ENCODE measurements at places on chromosomes 7 and 10.

DNA sequence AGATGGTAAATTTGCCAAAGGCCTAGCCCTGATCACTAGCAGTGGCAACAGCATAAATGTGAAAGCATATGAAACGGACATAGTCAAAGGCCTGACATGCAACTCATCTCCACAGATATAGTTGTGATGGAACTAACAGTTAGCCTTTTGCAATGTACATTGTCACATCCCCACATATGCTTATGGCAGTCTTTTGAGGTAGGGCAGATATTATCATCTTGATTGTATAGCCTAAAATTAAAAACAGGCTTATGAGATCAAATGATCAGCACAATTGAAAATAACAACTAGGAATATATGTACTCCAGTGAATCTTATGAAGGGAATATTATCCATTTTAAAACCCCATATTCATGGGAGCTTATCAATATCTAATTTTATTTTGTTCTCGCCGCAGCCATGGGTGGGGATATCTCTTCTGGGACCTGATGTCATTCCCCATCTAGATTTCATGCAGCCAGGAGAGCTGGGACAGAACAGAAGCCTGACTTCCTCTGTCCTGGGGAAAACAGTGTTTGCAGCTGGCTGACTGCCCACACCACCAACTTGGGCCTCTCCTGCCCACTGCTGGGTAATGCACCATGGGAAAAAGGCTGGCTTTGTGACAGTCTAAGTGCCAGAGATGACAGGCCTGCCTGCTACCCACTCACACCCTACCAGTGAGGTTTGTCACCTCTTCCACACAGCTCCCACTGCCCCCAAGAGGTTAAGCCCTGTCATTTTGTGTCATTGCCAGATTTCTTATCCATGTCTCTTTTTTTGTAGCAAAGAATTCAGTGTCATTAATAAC is 180.2 kb upstream of the FZD1 start:
- DNase-seq = no peak

DNA sequence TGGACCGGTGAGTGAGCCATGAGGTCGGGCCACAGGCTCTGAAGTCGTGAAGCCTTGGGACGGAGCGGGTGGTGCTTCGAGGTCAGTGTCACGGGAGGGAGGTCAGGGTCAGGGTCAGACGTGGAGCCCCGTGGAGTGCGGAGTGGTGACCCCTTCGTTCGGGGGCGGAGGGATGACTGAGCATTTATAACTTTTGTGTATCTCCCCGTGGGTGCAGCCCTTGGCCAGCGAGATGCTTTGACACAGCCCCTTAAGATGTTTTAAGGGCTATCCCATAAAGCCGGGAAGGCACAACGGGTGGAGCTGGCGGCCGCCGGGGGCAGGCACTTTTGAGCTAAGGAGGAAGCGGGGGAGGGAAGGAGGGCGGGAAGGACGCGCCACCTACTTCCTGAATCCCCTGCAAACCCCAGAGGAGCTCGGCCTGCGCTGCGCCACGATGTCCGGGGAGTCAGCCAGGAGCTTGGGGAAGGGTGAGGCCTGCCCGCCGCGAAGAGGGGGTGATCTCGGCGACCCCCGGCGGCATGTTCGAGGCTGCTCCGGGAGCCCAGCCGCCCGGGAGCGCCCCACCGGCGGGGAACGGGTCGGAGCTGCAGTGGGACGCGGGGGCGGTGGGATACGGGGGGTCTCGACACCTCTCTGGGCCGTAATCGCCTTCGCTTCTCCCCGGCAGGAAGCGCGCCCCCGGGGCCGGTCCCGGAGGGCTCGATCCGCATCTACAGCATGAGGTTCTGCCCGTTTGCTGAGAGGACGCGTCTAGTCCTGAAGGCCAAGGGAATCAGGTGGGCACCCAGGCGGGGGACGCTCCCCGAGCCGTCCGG is at the start of gene GSTO1:
Gene GSTO1 (plus strand): TSS at position 400 of the 818 bp plus-strand sequence. CDS start 37 bp downstream, at position 437.
- peak; percentile 59 for DNase-seq

DNA sequence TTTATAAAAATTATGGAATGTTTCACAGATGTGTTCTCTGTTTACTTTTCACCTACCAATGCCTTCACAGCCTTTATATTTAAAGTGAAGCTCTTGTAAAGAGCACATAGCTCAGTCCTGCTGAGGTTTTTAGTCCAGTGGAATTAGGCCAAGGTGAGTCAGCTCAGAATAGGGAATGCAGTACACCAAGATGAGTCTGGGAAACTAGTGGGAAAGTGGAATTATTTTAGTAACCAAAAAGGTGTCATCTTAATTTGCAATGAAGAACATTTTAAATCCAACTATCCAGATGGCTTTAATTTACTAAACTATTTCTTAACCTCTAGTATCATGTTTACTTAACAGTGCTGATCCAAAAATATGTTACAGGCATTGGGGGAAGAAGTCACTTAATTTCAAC is 236.3 kb upstream of the CTBP2 start:
- DNase-seq = no peak

GRCh38 chr10:98349508-98349922 is 65.5 kb downstream of the PYROXD2 start:
- DNase-seq = no peak

- no peak for DNase-seq
Observed at GRCh38 chr7:16398146-16399017, 23.0 kb downstream of the CRPPA start.

DNA sequence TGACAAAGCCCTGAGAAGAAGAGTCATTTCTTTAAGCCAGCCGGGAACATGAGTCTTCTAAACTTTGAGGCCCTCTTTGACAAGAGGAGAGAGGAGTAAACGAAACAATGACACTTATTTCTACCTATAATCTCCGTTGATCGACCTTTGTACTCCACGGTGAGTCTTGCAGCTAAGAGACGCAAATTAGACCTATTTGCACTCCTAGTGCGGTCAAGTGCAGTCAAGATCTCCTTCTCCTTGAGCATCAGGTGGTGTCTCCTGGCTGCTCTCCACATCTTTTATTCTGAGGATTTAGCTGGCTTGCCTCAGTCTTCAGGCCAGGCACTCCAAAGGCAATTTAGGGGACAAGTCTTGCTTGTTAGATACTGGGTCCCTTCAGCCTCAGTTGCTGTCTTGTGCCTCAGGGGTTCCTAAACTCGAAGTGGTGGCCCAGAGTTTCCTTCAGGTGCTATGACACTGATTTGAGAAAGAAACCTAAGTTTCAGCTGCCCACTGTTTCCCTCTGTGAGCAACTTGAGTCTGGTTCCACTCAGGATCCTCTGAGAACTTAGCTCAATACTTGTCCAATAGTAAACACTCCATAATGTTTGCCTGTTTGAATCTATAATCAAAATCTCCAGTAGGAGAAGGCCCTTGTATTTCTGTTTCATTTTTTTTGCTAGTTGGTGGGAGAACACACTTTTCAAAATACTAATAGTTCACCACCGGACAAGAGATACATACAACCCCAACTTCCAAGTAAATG is 312.9 kb downstream of the RNLS start:
- no peak for DNase-seq

GRCh38 chr7:95238252-95238943 is 85.9 kb downstream of the PON1 start:
- no peak for DNase-seq

DNA sequence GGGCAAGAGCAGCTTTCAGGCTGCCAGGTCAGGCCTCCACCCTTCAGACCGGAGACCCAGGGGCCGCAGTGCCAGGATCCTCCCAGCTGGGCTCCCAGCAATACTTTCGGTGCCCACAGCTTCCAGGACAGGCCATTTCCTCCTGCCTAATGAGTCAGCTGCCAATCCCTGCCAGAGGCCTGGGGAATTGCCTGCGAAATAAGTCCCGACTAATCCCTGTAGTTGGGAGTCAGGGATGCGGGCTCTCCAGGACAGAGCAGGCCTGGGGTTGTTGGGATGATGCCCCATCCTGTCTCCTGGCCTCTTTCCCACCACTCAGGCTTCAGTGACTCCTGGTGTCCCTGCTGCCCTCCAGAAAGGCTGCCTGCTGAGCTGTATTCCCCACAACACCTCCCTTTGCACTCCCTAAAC is 143.5 kb upstream of the UNC5B start:
- no peak for DNase-seq

DNA sequence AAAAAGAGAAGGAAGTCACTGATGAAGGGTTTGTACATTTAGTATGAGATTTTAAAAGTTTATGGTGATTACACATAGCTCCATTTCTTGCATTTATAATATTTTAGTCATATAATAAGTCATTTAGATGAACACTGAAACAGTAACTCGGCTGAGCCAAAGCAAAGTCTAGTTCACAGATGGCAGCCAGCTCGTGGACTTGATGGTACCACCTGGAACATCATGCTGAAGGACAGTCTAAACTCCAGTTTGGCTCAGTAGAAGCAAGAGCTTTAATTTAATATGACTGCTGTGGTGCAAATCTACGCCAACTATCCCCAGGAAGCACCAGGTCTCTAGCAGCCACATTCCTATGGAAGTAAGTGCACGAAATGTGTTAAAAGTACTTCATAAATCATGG is 16.4 kb downstream of the SRI start:
- no peak for DNase-seq

GRCh38 chr7:87398446-87398845 is 53.0 kb downstream of the CROT start:
- no peak for DNase-seq

DNA sequence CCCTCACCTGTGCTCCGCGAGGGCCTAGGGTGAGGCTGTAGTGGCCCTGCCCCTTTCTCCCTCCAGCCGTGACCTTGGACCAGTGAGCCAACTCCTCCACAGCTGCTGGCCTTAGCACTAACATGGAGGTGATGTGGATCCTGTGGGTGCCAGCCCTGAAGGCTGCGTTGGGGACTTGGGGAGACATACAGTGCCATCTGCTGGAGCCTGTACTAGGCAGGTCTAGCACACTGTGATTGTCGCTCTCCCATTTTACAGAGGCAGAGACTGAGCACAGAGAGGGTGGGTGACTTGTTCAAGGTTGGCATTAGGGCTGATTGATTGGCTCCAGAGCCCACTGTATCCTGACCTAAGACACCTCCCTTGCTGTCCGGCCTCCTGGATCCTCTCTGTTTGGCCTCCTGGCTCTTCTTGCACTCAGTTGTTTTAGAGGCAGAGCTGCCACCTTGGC is 37.6 kb downstream of the PRF1 start:
- DNase-seq = no peak

- no peak for DNase-seq
Observed at GRCh38 chr7:72704894-72705293, 123.1 kb downstream of the TYW1B start.

DNA sequence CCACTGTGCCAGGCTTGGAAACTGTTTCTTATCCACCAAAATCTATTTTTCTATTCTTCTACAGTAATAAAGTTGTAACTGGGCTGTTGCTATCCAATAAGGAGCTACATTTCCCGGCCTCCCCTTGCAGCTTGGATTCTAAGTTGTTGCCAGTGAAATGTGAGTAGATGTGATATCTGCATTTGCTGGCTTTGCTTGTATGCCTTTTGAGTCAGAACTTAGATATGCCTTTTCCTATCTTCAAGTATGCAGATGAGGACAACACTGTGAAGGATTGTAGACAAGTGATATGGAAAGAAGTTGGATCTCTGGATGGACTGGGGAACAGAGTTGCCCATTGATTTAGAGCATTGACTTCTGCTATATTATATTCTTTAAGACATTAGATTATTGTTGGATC is 236.9 kb downstream of the REEP3 start:
- no peak for DNase-seq

DNA sequence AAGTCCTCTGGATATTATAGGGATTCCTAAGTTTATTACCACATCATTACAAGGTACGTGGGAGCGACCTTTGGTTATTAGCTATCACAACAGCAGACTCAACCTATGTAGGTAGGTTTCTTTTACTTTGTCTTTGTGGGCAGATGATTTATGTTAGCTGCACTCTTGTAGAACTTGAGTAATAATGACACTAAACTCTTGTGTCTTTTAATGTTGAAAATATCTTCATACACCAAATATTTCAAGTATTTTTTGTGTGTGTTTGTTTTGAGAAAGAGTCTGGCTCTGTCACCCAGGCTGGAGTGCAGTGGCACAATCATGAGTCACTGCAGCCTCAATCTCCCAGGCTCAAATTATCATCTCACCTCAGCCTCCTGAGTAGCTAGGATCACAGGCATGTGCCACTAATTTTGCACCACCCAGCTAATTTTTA is 19.2 kb upstream of the SUPV3L1 start:
- DNase-seq = no peak

DNA sequence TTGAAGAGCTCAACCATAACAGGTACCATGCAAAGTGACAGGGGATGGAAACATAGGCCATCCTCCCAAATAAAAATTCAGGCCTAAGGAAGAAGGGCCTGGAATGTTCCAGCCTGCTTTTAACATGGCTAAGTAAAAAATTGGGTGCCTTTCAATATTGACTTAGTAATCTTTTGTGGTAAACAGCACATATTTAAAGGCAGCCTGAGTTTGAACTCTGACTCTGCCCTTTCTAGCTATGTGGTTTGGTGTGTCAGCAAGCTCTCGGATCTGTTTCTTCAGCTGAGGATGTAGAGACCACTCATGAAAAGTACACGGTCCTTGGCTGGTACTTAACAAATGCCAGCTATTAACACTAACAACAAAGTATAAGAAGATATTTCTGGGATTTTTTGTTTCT is 191.8 kb upstream of the CDCA7L start:
- DNase-seq = no peak

GRCh38 chr7:74424291-74424880 is 29.3 kb upstream of the GTF2IRD1 start:
- no peak for DNase-seq

GRCh38 chr10:6841761-6842160 is 261.7 kb upstream of the PRKCQ start:
- DNase-seq = no peak

DNA sequence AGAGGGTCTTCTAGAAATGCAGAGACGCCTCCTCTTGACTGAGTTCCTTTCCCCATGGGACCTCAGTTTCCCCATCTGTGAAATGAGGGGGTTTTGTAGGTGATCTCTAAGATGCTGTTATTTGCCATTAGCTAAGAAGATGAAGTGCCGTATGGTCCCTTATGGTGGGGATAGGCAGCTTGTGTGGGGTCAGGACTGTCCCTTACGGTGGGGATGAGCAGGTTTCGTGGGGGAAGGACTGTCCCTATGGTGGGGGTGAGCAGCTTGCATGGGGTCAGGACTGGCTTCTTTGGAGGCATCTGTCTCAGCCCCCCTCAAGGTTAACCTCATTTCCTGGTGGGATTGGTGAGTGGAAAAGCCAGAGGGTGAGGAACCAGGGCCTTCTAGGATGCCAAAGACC is 148.3 kb upstream of the GPR26 start:
- DNase-seq = no peak

- no peak for DNase-seq
Observed at GRCh38 chr7:127761196-127761595, 109.2 kb downstream of the SND1 start.

DNA sequence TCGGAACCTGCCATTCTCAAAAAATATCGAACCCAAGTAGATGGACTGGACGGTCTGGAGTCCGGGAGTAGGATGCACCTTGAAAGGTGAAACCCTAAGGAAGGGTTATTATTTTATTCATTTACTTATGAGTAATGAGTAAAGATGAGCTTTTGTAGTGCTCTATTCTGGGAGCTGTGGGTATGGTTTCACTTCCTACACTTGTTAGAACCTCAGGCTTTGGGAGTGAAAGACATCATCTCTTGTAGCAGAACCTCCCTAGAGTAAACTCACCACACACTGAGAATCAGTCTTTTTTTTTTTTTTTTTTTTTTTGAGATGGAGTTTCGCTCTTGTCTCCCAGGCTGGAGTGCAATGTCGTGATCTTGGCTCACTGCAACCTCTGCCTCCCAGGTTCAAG is 389.4 kb upstream of the AUTS2 start:
- no peak for DNase-seq

- DNase-seq = no peak
Observed at GRCh38 chr7:43076606-43077005, 35.8 kb upstream of the HECW1 start.

GRCh38 chr7:34675749-34676374 is 17.8 kb downstream of the NPSR1 start:
- DNase-seq = peak; percentile 60

GRCh38 chr10:132546567-132547420 is 9.2 kb downstream of the INPP5A start:
- DNase-seq = no peak

Data from NCI-H526 (cell line).